Stimulated activated CD8-positive, alpha-beta memory T cell treated with anti-CD3 and anti-CD28 coated beads, Interleukin-15, amount 100 ng/mL, for 4 hours (primary cell): ENCODE measurements at places on chromosomes 3 and 15.

DNA sequence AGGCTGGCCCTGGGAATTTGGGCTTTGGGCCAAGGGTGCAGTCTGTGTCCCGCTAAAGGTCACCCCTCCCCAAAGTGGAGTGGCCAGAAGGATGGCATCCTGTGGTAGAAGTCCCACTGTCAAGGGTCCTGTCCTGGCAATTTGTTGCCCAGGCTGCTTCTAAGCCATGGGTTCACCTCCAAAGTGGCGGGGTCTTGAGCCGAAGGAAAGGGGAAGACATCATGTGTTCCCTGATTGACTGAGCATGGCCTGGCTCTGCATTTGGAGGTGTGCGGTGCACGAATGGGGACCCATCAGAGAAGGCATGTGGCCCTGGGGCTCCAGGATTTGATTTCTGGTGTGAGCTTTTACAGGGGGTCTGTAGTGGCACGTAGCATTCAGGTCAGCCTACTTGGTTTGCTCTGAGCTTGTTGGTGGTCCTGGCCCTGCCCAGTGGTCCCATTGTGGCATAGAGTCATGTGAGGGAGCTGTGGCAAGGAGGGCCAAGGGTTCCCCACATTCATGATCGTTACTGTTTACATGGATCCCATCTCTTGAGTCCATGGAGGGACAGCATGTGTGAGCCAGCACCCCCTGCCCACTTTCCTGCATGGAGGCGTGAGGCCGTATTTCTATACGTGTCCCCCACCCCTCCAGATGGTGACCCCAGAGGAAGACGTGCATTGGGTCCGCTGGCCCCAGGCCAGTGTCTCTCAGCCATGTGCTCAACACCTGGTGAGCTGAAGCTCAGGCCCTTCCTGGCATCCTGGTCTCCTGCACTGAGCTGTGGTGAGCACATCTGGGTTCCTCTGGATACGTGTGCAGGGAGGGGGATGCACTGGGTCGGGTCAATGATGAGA lies 225.1 kb downstream of the SNRPN start:
- no peak for DNase-seq

GRCh38 chr3:160498202-160498601 lies 48.6 kb upstream of the TRIM59 start:
- no peak for DNase-seq

GRCh38 chr15:78976691-78977090 lies 31.8 kb upstream of the CTSH start:
- DNase-seq = no peak

DNA sequence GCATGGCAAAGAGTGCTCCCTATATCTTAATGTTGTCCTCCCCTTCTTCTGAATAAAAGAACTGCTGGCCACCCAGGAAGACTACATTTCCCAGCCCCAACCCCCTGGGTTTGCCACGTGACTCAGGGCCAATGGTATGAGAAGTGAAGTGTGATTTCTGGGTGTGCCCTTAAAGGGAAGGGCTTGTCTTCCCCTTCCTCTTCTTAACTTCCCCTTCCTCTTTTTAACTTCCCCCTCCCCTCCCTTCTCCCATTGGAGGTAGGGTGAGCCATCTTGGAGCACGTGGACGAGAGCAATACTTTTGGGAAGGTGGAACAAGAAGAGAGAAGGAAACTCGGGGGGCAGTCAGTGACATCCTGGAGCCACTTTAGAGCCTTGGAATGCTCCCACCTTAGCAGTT lies 6.8 kb upstream of the KBTBD12 start:
- DNase-seq = no peak

DNA sequence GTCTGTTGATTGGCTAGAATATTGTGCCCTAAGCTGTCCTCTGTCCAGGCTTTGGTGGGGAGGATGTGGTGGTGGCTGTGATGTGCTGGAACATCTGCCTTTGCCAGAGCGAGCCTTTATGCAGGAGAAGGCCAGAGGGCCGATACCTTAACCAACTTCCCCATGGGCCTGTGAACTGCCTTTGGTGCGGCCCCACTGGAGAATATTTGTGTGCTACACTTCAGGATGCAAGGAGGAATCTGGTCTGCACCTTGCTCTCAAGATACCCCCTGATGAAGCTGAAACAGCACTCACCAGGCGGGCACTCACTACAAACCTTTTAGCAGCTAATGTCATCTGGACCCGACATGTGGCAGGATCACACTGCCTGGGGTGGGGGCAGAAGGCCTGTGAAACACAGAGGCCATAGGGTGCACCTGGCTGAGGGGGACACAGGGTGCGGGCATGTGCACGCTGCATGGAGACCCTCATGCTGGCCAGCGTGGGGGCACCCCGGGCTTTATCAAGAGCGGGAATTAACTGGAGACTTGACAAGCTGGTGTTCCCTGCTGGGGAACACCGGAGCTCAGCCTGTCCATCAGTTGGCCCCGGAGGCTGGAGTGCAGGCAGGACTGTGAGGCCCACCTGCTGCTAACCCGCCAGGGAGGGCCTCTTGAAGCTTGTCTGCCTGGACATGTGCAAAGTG lies 16.4 kb downstream of the PRR23E start:
- no peak for DNase-seq

DNA sequence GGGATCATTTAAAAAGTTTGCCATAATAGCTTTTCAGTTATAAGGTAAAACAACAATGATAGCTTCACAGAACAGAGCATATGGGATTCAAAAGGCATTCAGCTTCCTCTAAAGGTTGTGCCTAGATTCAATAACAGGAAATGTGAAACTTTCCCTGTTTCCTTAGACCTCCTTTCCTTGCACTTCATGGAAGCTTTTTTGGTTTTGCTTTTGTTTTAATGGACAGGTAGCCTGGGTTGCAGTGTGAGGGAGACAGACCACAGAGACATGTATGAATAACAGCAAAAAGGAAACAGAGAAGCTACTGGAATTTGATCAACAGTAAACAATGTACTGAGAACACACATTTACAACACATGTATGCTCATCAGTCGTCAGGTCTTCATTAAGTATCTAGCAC lies 2.3 kb upstream of the TNFAIP8L3 start:
- DNase-seq = no peak

GRCh38 chr3:177013681-177014280 lies 183.5 kb downstream of the TBL1XR1 start:
- DNase-seq = no peak

- no peak for DNase-seq
Observed at GRCh38 chr15:74451861-74452835, 8.8 kb downstream of the UBL7 start.

GRCh38 chr3:99212969-99213368 lies 311.5 kb upstream of the DCBLD2 start:
- no peak for DNase-seq

DNA sequence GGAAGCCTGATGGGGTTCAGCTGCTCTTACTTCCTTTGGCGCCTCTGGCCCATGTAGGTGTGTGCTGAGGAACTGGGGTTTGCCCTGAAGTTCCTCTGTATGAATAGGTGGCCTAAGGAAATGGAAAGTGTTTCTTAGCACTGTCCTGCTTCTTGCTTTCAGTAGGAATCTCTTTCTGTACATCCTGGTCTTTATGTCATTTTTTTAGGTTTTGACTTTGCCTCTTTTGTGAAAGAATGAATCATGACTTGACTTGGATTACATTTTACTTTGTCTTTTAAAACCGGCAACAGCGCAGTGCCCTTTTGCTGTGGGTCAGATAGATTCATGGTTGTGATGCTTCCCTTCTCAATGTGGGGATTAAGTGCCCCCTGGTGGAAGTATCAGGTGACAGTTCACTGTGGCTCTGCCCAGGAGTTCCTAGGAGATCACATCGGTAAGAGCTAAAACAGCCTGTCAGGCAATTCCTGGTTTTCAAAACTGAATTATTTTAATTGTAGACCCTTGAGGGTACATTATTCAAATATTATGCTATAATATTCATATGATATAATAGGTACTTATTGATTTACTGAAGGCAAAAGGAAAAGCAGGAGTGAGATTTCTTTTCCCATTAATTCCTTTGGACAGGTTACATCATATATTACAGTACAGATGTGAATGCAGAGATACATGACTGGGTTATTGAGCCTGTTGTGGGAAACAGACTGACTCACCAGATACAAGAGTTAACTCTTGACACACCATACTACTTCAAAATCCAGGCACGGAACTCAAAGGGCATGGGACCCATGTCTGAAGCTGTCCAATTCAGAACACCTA lies 95.4 kb downstream of the HCN4 start:
- DNase-seq = no peak

DNA sequence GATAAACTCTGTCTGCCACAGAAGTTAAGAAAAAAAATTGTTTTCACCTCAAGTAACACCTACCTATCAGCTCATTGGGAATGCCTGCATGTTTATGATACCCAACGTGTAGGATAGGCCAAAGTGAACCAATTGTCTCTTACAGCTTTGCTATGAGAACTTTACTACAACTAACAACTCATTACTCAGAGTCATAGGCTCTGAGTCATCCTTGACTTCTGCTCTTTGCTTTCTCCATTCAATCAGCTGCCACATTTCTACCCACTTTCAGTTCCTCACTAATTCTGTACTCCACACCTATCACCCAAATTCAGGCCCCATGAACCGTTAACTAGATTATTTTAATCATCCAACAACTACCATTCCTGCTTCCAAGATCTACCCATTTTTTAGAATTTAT lies 843.9 kb downstream of the TUSC7 start:
- no peak for DNase-seq

GRCh38 chr3:139443186-139443585 lies 33.1 kb downstream of the RBP2 start:
- DNase-seq = no peak

GRCh38 chr15:63887630-63888029 lies 53.9 kb upstream of the HERC1 start:
- no peak for DNase-seq

DNA sequence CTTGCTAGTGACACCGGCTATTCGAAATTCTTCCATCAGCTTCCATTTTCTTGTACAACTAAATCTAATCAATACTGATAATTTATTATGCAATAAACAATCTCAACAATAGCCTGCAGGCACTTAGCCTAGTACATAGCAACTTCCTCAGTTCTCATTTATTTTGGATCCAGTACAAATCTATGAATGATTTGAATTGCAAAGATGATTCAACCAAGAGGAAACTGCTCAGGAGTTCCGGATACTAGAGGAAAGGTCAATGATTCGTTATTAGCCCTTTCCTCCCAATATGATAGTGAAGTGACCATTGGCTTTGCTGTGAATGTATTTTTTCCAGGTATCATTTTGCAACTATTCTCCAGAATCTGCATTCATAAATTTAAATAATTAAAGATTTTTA lies 827.0 kb downstream of the CADM2 start:
- no peak for DNase-seq
